ENCODE measurements at places on chromosomes 5 and 9. TPM values are rescaled to one million over a fixed set of nuclear protein-coding genes. Genes with fewer than 3 reads are reported as not detected.

CA9 gene
- total RNA-seq = 1.6 TPM

BTNL9 gene
- 2.5 TPM for total RNA-seq

- peak; percentile 31 for ATAC-seq
Measured at GRCh38 chr5:68288707-68289134, 73.2 kb downstream of the PIK3R1 start.

DNA sequence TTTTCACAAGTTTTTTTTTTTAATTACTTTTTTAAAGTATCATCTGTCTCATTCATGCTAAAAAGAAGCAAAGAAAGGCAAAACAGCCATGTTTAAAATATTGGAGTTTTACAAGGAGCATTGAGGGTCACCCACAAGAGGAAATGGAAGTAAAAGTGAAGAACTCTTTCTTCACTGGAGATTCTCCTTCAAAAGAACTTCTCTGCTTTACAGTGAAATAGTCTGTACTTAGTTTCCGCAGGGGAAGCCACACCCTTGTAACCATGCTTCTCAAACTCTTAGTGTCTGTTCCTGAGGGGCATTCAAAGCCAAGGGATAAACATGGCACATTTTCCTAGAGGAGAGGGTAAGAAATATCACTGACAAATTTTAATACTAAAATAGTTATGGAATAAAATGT lies 8.6 kb downstream of the C9orf72 start:
- ATAC-seq = no peak

DNA sequence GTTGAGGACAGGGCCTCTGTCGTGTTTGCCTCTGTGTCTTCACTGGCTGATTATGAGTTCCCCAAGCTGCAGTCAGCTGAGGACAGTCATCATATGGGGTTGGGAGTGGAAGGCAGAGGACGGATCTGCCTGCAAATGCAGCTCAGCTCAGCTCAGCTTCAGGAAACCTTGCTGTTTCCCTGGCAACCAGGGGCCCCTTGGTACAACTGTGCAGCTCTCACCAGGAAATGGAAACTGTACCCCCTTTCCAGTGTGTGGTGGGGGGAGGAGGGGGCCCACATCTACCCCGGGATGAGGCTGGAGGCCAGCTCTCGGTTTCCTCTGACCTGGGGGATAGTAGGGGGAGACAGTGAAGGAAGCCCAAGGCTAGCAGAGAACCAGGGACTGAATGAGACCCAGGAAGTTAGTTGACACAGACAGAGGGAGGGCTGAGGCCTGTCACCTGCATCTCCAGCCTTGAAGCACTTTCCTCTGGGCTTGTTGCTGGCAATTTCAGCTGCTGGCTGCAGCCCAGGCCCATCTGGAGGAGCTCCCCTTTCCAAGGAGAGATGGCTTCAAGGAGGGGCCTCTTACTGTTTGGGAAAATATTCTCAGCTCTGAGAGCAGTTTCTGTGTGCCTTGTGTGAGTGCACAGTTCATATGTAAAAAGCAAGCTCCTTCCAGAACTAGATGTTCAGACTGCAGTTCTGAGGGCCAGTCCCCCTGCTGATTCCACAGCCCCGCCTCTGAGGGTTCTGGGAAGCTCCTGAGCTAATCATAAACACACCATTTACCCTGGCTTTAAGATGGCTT lies 6.9 kb downstream of the ANXA6 start:
- ATAC-seq = peak; percentile 29

DOCK2 gene
- total RNA-seq = 2.2 TPM

KCNN2 gene
- total RNA-seq = 0.36 TPM

GRCh38 chr5:6737043-6737941 lies 24.1 kb downstream of the TENT4A start:
- ATAC-seq = no peak

DNA sequence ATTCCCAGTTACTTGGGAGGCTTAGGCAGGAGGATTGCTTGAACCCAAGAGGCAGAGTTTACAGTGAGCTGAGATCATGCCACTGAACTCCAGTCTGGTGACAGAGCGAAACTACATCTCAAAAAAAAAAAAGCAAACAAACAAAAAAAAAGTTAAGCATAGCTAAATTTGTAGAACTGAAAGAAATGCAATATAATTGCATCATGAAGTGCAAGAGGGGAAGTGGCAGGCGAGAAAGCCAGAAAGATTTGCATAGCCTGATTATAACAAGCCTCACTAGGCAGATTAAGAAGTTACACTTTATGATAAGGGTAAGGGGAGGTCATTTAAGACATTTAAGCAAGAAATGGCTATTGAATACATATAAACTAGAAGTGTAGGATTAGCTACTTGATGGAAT lies 187.1 kb downstream of the EDIL3 start:
- no peak for ATAC-seq

GRCh38 chr5:144183254-144183889 lies 12.7 kb downstream of the KCTD16 start:
- no peak for ATAC-seq

GRCh38 chr5:134184155-134185135 lies 7.7 kb upstream of the SKP1 start:
- ATAC-seq = peak; percentile 87

DNA sequence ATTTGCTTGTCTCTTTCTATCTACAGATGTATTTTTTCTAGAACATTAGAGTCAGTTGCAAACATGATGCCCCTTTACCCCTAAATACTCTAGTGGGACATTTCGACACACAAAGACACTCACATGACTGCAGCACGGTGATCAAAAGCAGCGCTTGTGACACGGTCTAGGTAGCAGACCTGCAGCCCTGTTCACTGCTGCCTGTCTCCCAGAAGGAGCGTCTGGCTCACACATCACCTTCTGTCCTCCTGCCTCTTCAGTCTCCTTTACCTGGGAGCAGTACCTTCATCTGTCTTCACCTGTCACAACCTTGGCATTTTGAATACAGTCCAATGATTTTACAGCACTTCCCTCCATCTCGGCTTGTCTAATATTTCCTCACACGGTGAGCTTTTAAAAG lies 51.9 kb upstream of the SH3PXD2B start:
- ATAC-seq = no peak

DNA sequence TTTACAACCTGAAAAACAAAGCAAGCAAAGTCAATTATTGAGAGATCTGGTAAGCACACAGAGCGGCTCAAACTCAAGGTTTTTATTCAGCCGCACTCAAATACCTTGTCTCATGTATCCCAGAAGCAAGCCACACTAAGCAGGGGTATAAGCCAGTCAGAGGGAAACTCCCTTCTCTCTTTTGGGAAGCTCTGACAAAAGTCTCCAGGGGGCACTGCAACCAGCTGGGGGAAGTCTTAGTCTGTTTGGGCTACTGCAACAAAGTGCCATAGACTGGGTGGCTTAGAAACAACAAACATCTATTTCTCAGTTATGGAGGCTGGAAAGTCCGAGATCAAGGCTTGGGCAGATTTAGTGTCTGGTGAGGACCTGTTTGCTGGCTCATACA lies 246.0 kb downstream of the ENC1 start:
- no peak for ATAC-seq

GRCh38 chr5:133977161-133977787 lies 8.8 kb upstream of the C5orf15 start:
- peak; percentile 64 for ATAC-seq
